Activated CD4-positive, alpha-beta T cell treated with anti-CD3 and anti-CD28 coated beads, Interleukin-2, amount 10 ng/mL, durations not matched to agents 24 days and 14 days (primary cell): ENCODE measurements at places on chromosomes 11 and 22. TPM values are rescaled to one million over a fixed set of nuclear protein-coding genes. Genes with fewer than 3 reads are reported as not detected.

DNA sequence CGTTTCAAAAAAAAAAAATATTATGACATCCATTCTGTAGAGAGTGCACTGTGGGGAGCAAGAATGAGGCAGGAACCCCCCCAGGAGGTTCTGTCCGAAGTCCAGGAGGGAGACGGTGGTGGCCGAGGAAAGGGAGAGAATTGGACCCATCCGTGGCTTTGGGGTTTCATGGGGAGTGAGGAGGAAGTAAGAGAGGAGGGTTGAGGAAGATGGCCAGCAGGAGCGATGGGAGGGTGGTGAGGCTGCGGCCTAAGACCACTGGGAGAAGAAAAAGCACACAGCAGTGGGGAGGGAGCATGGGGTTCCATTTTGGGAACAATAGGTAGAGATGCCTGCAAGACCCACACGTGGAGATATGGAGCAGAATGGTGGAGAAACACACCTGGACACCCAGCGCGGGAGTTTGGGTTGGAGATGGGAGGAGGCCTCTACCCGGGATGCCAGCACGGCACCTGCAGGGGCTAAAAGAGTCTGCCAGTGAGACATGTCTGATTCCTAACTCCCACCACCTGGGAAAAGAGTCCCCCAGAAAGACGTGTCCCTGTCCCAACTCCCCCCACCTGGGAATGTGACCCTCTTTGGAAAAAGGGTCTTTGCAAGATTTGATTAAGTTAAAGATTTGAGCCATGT, 72.5 kb upstream of the SHANK2 start:
- H3K4me1 ChIP-seq: no peaks in the 10 kb centered on the region
- H3K27me3 ChIP-seq: no peaks in the 10 kb centered on the region
- H3K36me3 ChIP-seq: no peaks in the 10 kb centered on the region
- no peak for DNase-seq
- no peak overlapping the region for H3K4me3 ChIP-seq

GRCh38 chr11:111723595-111723994, 42.6 kb downstream of the PPP2R1B start:
- H3K4me1 ChIP-seq: no peaks in the 10 kb centered on the region
- H3K27me3 ChIP-seq: no peaks in the 10 kb centered on the region
- H3K36me3 ChIP-seq: peaks cover 21% of the 10 kb centered on the region
- no peak for DNase-seq

- no peaks in the 10 kb centered on the region for H3K36me3 ChIP-seq
- no peak for DNase-seq
- no peak overlapping the region for H3K27ac ChIP-seq
- H3K4me1 ChIP-seq: no peaks in the 10 kb centered on the region
Observed at GRCh38 chr11:70434813-70435278, 36.5 kb downstream of the CTTN start.

DNA sequence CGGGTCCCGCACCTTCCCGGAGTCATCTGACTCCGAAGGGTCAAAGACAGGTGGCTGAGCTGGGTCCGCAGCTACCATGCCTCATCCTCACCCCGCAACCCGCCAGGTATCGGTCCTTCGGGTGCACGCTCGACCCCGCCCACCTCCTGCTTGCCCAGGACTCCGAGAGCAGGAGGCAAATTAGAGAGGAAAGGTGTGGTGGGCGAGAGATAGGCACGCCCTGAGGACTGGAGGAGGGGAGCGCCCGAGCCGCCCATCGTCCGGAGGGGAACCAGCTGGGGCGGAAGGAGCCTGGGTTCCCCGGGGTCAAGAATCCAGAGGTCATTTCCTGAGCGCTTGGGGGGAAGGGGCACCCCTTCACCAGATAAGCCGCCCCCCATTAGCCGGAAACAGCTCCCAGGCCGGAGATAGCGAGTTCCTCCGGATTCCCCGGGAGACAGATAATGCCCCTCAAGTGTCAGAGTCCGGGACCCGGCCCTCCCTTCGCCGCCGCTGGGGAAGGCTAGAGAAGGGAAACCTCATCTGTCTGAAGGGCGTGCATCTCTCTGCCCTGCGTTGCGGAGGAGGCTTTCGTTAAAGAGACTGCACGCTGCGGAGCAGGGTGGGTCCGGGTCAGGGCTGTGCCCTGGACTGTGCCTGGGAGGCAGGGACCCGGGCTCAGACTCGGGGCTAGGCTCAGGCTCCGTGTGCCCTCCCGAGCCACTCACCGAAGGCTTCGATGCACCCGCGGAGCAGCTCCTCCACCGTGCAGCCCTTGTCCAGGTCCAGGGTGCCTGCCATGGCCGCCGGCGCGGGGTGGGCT, 1.7 kb downstream of the RASGRP2 start:
- H3K27ac ChIP-seq: peak overlapping the region; percentile 29
- peaks cover 18% of the 10 kb centered on the region for H3K36me3 ChIP-seq
- peaks cover 30% of the 10 kb centered on the region for H3K4me1 ChIP-seq
- H3K27me3 ChIP-seq: no peaks in the 10 kb centered on the region

GRCh38 chr22:20999350-21000206, 2.3 kb downstream of the THAP7 start:
- H3K27ac ChIP-seq: no peak overlapping the region
- peak overlapping the region; percentile 97 for H3K4me3 ChIP-seq
- peaks cover 14% of the 10 kb centered on the region for H3K4me1 ChIP-seq
- peaks cover 23% of the 10 kb centered on the region for H3K36me3 ChIP-seq
- H3K27me3 ChIP-seq: no peaks in the 10 kb centered on the region
- DNase-seq: no peak

DNA sequence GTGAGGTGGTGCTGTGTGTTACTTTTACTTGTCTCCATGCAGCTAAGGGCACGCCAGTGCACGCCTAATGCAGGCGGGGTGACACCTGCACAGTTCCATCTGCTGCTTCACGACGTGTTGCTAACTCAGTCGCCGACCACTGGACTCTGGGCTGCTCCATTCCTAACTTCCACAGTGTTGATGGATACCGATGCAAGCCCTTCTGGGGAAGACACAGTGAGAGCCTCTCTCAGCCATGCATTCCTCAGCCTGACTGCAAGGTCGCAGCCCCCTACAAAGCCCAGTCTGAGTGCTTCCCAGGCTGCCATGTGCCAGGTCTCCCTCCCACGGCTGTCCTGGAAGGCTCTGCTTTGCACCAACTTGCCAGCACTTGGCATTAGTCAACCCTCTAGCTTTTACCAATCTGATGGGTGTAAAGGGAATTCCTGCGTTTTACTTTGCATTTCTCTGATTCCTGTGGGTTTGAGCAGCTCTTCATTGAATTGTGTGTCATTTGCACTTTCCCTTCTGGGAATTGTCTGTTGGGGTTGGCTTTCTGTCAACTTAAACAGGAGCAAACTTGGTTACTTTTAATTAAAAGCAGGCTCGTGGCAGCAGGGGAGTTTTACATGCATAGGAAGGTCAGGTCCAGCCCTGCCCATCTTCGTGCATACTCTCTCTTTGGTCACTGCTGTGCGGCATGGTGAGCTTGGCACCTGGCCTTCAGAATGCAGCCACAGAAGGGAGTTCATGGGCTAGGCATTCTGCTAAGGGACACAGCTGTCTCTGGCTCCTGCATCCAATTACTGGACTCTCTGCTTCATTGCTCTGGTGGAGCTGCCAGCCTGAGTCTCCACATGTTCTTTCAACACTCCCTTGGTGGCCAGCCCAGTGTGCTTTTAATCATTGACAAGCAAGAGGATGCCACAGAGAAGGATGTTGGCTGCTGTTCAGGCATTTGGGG, 34.6 kb upstream of the SHANK2 start:
- no peaks in the 10 kb centered on the region for H3K4me1 ChIP-seq
- H3K27me3 ChIP-seq: peaks cover 2% of the 10 kb centered on the region
- no peak overlapping the region for H3K27ac ChIP-seq
- no peaks in the 10 kb centered on the region for H3K36me3 ChIP-seq
- H3K4me3 ChIP-seq: no peak overlapping the region

GRCh38 chr22:19975707-19976035, 34.1 kb upstream of the TXNRD2 start:
- DNase-seq: no peak
- H3K4me3 ChIP-seq: no peak overlapping the region
- no peaks in the 10 kb centered on the region for H3K27me3 ChIP-seq
- no peaks in the 10 kb centered on the region for H3K36me3 ChIP-seq
- H3K4me1 ChIP-seq: peaks cover 3% of the 10 kb centered on the region

DNA sequence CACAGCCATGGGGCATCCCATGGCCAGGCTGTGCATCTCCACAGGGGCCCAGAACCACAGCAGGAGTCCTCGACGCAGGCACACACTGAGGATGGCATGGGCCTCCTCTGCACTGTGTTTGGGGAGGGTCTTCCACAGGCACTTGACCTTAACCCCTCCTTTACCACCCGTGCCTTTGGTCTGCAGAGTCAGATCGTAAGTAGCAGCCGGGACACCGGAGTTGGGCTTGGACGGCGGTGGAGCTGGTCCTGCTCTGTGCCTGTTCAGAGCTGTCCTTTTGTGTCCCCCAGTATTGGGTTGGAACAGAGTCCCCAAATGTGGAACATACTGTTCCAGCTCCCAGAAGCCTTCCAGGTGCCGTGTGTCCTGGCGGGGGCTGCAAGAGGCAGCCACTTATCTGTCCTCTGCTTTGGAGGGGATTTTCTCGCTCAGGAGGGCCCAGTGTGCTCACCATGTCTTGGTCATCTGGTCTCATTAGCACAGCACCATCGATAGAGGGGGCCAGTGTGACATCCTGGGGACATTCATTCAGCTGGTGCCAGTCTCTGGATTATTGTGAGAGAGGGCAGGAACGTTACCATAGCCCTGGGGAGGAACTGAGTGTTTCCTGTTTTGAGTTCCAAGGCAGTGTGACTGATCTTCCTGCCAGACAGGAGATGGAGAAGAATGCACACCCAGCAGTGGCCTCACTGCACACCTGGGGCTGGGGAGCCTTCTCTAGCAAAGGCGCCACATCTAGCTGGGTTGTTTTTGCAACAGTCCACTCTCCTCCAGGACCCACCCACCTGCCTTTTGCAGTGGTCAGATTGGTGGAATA, 12.4 kb downstream of the CRELD2 start:
- H3K27me3 ChIP-seq: no peaks in the 10 kb centered on the region
- H3K4me1 ChIP-seq: peaks cover 33% of the 10 kb centered on the region
- H3K4me3 ChIP-seq: peak overlapping the region; percentile 58

GRCh38 chr11:46570790-46571398, 22.9 kb downstream of the AMBRA1 start:
- no peak for DNase-seq
- H3K4me1 ChIP-seq: peaks cover 15% of the 10 kb centered on the region
- no peak overlapping the region for H3K4me3 ChIP-seq
- peak overlapping the region; percentile 48 for H3K27ac ChIP-seq

DNA sequence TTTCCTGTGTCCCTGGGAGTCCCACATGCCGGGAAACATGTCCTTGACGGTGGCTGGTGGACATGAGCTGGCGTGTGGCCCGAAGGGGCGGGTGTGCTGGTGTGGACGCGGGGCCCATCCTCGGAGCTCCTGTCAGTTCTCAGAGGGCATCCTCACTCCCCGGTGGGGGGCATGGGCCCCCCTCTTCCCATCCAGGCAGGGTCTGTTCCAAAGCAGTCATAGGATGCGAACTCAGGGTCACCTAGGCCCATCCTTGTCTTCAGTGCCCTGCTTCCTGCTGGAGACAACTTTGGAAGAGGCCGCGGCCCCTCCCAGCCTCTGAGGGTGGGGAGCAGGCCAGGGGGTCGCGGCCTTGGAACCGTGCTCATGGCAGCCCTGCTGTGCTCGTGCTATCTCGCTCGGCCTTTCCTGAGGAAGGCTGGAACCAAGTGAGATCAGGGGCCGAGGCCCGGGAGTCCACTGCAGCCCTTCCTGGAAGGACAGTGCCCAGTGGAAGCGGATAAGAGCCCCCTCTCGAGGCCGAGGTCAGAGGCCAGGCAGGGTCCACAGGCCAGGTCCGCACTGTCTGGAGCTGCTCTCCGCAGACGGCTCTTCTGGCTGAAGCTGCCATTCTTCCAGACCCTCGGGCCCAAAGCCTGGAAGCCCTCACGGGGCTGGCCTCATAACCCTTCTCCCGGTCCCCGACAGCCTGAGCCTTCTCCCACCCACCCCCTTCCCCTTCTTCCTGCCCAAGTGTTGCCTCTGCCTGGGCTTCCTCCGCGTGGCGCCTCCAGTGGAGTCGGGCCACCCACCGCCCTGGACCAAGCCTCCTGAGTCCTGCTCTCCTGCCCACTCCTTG, 8.7 kb downstream of the GRK2 start:
- peak overlapping the region; percentile 99 for H3K27ac ChIP-seq
- H3K4me1 ChIP-seq: peaks cover 70% of the 10 kb centered on the region
- H3K4me3 ChIP-seq: peak overlapping the region; percentile 81
- no peaks in the 10 kb centered on the region for H3K27me3 ChIP-seq

- peak; percentile 93 for DNase-seq
- H3K36me3 ChIP-seq: peaks cover 59% of the 10 kb centered on the region
- H3K27me3 ChIP-seq: no peaks in the 10 kb centered on the region
- peak overlapping the region; percentile 37 for H3K27ac ChIP-seq
Observed at GRCh38 chr11:61446211-61446651, 16.3 kb downstream of the SDHAF2 start.

Gene OR2D2
- 0.36 and 0.72 TPM in 2 replicates for total RNA-seq

Gene DNAJC24
- 15.8 and 19.0 TPM in 2 replicates for total RNA-seq

Gene GAL
- 0.92 and 1.8 TPM in 2 replicates for total RNA-seq

Gene ZNF74
- total RNA-seq: 15.6 and 17.0 TPM in 2 replicates

Gene UBQLNL
- total RNA-seq: not detected in 2 replicates

Gene SYT13
- total RNA-seq: not detected in 2 replicates
